ENCODE measurements at places on chromosomes 6 and 20.

DNA sequence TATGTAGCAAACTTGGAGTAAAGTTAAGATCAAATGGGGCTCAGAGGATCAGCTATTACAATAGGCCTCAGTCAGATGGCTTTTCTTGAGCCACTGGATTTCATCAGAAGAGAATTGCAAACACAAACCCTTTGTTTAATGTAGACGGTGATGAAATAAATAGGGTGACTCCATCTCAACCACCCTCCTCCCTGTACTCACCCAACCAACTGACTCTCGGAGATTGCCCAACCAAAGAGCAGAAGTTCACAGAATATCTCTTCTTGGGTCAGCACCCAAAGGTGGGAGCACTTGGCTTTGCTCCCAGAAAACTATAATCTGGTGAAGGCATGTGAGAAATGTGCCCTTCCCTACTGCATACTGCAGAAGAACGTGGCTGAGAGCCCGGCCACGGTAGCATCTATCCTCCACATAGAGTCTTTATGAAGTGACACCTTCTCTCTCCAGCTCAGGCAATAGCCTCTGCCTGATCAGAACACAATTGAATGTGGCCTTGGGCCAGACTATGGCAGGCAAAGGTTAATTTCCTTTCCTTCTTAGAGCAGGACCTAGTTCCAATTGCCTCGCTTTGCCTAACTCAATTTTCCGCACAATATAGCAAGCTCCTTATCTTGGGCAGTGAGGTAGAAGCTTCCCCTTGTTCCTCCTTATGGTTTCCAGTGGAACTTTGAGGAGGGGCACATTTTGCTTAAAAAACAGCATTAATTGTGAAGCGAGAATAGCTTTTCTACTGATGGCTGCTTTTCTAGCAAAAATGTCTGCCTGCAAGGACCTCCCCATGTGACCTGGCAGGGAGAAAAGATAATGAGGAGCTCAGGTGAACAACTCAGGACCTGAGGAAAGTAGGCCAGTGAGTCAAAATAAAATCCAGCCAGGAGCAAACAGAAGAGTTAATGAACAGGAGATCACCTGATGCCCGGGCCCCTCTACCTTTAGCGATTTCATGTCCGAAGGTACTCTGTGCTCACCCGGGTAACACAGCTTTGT, 79.4 kb downstream of the GFOD1 start:
- DNase-seq = peak; percentile 83

DNA sequence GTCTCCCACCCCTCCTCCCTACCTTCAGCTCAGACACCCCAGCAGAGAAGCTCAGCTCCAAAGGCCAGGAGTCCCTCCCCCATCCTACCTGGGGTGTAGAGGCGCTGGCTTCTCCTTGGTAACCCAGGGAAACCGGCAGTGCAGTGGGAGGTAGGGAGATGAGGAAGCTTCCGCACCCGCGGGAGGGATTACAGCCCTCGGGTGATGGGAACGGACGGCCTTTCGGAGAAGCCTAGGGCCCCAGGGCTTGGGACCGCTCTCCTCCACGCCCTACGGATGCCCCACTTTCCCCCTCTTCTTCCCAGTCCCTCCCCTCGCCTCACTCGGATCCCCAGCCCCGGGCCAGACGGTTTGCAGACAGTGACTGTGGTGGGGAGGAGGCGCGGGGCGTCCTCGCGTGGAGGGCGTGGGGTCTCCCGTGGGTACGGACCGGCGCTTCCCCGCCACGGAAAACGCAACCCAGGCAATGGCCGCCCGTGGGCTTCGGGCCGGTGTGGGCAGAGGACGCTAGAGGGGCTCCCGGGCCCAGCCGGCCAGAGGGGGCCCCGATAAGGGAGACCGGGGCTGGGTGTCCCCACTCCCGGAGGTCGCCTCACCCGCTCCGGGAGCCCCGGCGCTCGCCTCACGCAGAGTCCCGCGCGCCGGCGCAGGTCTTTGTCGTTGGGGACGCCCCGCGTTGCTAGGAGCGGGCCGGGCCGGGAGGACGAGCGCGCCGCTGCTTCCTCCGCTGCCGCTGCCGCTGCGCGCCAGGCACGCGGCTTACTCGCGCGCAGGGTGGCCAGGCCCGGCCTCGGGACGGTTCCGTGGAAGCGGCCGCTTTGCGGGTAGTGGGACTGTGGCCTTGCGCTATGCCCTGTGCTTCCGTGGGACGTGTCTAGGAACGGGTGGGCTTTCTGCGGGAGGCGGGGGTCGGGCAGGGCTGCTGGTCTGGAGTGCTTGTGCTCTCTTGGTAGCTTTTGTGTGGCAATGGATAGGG, 15.8 kb downstream of the AARS2 start:
- no peak for DNase-seq

DNA sequence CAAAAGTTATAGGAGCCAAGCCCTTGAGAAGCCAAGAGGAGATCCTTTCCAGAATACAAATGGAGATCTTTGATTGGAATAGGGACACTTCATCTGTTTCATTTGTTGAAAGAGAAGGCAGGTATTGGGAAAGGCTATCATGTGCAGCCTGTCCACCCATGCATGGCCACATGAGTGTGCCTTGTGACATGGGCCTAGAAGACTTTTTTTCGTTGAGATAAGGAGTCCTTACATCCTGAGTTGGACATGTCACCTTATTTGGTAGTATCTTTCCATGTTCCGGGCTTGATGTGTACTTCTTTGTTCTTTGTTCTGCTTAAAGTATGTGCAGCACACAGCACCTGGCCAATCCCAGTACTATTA, 42.1 kb upstream of the SYNCRIP start:
- no peak for DNase-seq

DNA sequence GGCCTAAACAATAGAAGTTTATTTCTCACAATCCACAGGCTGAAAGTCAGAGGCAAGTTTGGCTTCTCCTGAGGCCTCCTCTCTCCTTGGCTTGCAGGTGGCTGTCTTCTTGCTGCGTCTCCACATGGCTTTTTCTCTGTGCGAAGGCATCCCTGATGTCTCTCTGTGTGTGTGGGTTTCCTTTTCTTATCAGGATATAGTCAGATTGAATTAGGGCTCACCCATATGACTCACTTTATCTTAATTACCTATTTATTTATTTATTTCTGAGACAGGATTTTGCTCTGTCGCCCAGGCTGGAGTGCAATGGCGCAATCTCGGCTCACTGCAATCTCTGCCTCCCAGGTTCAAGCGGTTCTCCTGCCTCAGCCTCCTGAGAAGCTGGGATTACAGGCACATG, 30.7 kb downstream of the LINC00237 start:
- no peak for DNase-seq

- no peak for DNase-seq
These were observed 171.1 kb downstream of the WDR27 start for GRCh38 chr6:169530752-169531123.

GRCh38 chr6:21605166-21605565, 11.6 kb downstream of the SOX4 start:
- DNase-seq = no peak

DNA sequence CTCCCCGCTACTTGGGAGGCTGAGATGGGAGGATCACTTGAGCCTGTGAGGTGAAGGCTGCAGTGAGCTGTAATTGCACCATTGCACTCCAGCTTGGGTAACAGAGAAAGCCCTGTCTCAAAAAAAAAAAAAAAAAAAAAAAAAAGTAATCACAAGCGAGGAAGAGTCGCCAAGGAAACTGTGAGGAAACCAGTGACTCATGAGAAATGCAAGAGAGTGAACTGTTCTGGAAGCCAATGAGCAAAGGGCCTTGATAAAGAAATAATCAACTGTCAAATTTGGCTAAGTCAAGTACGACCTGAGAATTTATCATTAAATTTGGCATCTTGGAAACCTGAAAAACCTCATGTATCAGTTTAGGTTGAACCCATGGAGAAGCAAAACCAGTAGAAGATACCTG, 16.1 kb upstream of the LAMP5 start:
- DNase-seq = no peak

- peak; percentile 41 for DNase-seq
These were observed 294.6 kb upstream of the POU3F2 start for GRCh38 chr6:98539741-98540140.

GRCh38 chr6:24926192-24926591, 9.6 kb downstream of the RIPOR2 start:
- DNase-seq = no peak

DNA sequence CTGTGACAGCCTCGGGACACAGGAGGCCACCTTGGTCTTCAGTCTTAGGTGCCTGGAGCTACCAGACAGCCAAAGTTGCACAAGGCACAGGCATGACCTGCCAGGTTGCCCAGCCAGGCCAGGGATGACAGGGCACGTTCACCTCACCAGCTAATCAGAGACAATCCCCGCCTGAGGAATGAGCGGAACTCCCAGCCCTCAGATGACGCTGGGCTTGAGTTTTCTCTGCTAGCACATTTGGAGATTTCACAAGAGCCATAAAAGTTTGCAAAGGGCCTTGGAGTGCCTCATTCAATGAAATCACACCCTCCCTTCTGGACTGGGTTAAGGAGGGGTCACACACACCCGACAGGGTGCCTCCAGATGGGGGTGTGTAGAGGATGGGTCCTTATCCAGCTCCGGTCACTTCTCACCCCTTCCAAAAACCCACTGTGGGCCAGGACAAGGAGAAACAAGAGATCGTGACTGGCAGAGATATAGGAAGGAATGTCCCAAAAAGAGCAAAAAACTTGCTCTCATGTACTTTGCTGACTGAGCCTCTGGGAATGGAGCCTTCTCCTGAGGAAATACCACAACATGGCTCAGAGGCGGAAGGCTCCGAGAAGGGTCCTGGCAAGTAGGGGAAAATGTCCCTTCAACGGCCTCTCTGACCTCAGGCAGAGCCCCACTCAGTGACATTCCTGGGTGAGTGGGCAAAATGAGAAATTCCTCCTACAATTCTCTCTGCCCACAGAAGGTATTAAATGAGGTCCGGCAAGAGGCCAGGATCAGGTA, 121.6 kb downstream of the ISM1 start:
- no peak for DNase-seq

DNA sequence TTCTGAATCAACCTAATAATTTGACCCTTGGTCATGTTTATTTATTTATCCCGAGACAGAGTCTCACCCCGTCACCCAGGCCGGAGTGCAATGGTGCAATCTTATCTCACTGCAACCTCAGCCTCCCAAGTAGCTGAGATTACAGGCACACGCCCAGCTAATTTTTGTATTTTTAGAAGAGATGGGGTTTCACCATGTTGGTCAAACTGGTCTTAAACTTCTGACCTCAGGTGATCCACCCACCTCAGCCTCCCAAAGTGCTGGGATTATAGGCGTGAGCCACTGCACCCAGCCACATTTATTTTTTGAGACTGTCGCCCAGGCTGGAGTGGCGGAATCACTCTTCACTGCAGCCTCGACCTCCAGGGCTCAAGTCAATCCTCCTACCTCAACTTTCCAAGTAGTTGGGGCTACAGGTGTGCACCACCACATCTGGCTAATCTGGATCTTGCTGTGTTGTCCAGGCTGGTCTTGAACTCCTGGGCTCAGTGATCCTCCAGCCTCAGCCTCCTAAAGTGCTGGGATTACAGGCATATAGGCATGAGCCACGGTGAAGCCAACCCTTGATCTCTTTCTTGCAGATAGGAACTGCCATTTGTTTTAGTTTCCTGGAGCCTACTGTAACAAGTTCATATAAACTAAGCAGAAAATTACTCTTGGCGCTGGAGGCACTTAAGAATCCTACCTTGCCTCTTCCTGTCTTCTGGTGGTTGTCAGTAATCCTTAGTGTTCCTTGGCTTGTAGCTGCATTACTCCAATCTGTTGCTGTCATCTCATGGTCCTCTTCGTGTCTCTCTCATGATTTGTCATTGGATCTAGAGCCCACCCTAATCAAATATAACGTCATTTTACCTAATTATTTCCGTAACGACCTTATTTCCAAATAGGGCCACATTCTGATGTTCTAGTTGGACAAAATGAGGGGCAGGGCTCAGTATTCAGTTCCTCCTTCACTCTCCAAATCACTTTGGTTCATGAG, 2.3 kb downstream of the RPS18 start:
- no peak for DNase-seq

- DNase-seq = no peak
These were observed 1.4 kb upstream of the STX11 start for GRCh38 chr6:144148886-144149285.

GRCh38 chr6:154791556-154792317, 58.5 kb downstream of the SCAF8 start:
- DNase-seq = no peak

Measured in pons (tissue), 1 donor.